Activated CD4-positive, alpha-beta T cell treated with anti-CD3 and anti-CD28 coated beads, Interleukin-2, amount 50 U/mL, for 48 hours (primary cell): ENCODE measurements at places on chromosomes 3 and 15.

GRCh38 chr15:91751611-91752010 is 101.9 kb upstream of the SLCO3A1 start:
- DNase-seq = no peak

DNA sequence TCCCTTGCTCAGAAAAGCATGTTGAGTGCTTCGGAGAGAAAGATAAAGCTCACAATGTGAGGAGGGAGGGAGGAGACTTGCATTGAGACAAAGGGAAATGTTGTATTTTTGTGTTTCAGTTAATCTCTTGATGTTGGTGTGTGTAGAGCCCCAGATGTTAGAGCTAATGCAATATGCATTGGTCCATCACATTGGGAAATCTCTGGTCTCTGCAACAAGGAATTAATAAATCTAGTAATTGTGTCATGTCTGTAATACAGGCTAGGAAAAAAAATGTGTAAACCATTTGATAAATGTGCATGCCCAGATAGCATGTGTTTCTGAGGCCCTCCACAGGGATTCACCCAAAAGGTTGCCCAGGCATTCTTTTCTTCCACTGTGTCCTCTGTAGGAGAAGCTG is 230.4 kb upstream of the KCNH8 start:
- DNase-seq = no peak

DNA sequence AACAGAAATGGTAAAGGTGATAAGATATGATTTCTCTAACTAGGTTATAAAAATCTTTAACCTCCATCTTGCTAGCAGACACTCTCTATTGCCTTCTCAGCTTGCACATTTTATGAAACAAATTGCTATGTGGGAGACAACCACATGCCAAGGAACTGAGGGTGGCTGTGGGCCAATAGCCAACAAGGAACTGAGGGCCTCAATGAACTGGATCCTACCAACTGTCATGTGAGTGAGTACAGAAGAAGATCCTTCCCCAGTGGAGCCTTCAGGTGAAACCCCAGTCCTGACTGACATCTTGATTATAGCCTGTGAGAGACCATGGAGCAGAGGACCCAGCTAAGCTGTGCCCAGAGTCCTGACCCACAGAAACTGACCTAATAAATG is 129.2 kb upstream of the LRIG1 start:
- no peak for DNase-seq

DNA sequence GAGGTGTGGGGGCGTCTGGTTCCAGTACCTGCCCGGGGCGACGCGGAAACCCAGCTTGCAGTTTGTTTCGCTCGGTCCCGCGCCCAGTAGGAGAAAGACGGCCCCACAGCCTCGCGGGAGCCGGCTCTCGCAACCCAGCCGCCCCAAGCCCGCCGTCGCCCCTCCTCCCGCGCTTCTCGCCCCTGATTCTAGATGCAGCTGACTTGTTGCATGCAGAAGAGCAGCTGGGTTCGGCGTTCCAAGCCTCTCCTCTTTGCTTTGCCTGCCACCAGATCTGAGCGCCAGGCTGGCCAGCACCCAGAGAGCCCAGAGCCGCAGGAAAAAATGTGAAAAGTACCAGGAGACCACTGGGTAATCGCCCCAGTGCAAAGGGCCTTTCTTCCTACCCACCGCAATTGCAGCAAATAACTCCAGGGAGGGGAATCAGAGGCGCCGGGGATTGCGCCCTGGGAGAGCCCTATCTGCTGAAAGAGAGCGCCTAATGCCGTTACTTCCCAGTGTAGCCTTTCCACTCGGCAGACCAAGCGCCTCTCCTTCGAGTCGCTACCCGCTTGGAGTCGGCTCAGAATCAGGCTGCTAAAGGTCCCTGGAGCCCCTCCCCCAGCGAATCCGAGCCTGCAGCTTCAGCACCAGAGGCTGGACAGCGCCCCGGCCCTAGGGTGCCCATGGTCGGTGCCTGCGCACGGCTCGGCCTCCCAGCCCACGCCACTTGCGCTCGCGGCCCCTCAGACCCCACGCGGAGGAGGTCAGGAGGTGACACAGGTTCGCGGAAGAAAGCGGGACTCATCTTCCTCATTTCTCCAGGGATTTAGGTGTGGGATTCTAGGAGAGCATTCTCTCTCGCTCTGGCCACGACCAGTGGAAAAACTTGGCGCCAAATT is 15.7 kb upstream of the AEN start:
- DNase-seq = peak; percentile 53

- no peak for DNase-seq
Observed at GRCh38 chr3:14057701-14058100, 67.0 kb downstream of the CHCHD4 start.

DNA sequence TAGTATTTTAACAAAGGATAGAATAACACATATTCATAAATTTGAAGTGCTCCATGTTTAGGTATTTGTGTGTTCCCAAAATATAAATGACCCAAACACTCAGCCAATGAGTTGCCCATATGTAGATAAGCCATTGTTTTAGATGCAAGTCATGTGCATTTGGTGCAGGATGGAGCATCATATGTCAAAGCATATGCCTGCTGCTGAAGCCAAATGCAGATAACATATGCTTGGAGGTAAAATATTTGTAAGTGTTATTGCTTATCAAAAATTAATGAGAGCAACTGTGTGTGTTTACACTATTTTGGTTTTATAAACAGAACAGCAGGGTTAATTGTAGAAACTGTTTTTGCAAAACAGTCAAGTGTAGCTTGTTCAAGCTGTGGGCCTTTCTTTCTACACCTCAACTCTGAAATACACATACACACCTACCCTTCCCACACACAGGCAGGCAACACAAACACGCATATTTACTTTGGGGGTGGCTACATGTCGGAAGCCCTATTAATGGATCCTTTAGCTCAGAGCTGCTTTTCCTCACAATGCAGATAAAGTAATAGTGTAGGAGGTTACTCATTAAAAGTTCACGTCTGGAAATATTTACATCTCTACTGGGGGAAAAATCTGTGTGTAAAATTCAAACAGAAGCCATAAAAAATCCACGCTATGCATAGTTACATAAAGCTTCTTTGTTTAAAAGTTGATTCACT is 521.4 kb downstream of the ZNF385D start:
- DNase-seq = no peak

DNA sequence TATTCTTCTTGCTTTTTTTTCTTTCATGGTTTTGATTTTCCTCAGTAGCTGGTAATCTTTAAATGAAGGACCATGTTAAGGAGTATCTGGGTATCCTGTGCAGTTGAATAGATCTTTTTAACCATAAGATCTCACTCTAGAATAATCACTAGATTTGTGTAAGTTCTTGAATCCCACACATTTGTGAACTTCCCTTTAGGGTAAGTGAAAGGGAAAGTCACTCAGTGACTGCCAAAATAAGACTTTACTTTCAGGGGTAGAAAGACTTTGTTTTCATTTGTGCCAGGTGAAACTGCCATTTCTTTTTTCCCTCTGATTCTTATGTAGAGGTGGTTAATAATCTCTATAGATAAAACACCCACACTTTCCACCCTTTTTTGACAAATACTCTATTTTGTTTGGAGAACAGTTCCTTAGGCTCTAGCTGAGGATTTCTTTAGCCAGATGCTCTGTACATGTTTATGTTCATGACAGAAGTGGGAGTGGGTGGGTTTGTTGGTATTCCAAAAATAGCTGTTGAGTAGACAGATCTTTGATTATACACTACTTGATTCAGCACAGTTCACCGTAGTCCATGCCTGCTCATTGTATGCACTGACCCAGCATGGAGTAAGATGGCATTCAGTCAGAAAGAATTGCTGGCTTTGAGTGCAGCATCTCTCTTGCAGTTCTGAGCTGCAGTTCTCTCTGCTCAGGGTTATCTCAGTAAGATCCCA is 28.5 kb downstream of the LRRC49 start:
- no peak for DNase-seq

DNA sequence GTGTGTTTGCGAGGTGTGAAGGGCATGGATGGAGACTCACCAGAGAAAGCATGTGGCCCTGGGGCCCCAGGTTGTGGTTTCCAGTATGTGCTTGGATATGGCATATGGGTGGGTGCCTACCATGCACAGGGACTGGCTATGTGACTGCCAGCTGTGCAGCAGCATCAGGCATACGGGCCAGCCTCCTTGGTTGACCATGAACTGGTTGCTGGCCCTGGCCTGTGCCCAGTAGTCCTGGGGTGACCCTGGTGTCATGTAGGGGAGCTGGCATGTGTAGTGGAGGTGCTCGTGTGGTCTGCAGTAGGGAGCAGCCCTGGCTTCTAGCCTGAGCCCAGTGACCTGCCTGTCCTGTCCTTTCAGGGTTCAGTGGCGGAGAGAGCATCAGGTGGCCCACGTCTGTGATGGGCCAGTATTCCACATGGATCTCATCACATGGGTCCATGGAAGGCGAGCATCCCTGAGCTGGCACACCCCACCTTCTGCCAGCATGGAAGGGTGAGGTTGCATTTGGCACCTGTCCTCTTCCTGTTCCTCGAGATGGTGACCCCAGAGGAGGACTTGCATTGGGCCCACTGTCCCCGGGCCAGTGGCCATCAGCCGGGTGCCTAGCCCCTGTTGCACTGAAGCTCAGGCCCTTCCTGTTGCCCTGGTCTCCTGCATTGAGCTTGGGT is 228.9 kb downstream of the SNRPN start:
- DNase-seq = no peak

- no peak for DNase-seq
Observed at GRCh38 chr3:107861904-107862303, 228.9 kb downstream of the CD47 start.

- no peak for DNase-seq
Observed at GRCh38 chr3:140568842-140569520, 108.9 kb upstream of the TRIM42 start.

- DNase-seq = no peak
Observed at GRCh38 chr3:134093956-134094355, 64.2 kb upstream of the SLCO2A1 start.

- DNase-seq = no peak
Observed at GRCh38 chr3:114687151-114687550, 393.3 kb downstream of the TIGIT start.

GRCh38 chr3:139493826-139494385 is 17.6 kb upstream of the RBP2 start:
- no peak for DNase-seq

DNA sequence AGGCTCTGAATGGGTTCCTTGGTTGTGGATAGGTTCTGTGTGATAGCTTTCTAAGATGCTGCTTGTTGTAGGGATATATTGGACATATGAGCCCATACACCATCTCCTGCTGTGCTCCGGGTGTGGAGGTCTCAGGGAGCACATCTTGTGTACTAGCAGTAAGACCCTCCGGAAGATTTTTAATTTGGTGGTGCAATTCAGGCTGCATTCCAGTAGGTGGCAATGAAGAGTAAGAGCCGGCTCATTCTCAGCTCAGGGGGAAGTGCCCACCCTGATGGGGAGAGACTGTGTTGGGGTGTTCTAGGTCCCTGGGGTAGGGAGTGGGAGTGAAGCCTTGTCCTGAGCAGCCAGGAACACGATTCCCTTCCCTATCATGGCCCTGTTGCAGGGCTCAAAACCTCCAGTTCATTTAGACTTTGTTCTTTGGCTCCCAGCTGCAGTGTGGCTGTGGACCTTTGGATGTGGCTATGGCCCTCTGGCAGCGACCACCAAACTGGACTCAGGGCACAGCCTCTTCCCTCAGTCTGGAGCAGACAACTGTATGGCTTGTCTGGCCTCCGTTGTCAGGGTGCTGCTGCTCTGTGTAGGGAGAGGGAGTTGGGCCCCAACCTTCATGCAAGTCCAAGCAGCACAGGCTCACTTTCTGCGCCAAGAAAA is 104.7 kb downstream of the UNC13C start:
- DNase-seq = no peak

DNA sequence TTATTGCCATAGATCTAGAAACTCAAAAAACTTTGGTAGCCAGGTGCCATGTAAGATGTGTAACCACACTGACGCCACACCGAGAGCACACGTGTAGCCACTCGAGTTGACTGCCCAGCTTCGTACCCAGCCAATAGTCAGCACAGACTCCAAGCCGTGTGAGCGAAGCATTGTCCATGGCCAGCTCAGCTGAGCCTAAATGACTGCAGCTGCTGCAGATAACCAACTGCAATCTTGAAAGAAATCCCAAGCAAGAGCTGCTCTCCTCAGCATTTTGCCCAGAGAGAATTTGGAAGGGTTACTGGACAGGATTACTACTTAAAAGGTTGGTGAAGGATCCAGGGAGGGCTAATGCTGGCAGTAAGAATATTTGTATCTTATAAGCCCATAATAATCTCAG is 193.0 kb upstream of the THRB start:
- no peak for DNase-seq

- DNase-seq = no peak
Observed at GRCh38 chr3:176663837-176664831, 533.1 kb downstream of the TBL1XR1 start.

- DNase-seq = no peak
Observed at GRCh38 chr15:32723171-32723948, 5.6 kb downstream of the GREM1 start.

DNA sequence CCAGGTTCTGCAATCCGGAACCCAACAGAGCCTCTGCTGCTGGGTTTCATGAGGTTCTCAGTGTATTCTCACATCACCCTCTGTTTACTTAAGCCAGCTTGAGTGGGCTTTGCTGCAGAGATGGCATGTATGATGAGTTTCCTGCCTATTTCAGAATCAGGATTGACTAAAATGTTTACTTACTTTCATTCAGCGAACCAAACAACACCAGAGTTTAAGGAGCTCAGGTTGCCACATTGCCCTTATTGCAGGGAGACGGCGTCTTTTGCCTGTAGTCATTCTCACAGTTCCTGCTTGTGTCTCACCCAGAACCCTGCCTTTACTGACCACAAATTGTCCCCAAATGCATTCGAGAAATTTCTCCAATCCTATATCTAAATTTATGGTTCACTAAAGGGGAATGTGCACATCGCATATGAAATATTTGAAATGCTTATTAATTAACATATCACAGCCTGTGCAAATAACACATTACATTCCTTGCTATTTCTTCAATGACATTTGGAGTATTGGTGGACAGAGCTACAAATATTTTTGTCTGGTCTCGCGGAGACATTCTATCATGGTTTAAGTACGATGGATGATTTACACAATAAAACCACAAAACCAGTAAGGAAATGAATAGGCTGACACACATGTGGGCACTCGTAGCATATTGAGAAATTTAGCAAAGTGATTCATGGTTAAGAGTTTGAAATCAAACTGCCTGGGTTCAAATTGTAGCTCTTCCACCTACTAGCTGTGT is 377.2 kb upstream of the CFAP20DC start:
- DNase-seq = no peak

DNA sequence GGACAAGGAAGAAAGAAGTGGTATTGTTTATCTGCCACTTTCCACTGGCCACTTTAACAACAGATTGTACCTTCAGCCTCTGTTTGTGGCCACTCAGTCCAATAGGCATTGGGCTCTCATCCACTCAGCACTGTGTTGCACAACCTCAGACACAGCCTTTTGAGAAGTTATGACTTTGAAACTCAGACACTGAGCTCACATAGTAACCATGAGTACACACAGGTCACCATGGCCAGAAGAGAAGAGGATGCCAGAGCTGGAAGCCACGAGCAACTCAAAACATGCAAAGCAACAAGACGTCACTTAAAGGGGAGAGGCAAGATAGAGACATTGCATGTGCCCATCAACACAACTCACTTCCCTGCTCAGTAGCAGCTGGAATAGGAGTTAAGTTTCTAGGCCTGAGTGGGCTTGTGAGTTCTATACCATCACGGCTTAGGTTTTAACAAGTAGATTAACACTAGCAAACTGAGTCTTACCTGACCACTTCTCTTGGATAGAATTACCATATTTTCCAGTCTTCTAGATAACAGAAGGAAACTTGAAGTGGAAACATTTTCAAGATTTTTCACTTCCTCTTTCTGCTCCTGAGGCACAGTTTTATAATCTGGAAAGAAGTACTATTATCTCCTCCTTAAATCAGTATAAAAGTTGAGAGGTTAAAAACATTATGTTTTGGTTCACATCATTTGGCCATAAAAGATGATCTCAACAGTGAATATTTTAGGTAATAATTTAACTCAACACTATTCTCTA is 103.5 kb downstream of the IMPG2 start:
- no peak for DNase-seq
